ENCODE measurements at places on chromosomes 4 and X. TPM values are rescaled to one million over a fixed set of nuclear protein-coding genes. Genes with fewer than 3 reads are reported as not detected.

DNA sequence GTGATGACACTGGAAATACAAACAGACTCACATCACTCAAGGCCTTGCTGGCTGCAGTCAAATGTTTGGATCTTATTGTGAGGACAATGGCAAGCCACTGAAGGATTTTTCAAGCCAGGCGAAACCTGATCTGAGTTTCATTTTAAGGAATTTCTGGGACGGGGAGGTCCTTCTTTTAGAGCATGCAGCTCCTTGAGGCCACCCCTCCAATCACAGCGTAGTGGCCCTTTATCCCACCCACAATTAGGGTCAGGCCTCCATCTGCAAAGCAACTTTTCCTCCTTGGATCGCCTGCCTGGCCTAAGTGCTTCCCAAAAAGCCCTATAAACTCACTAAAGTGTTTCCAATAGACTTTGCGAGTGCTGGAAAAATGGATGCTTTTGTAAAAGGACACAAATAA is 115.5 kb downstream of the EFHC2 start:
- DNase-seq, result no peak
- no peaks in the 10 kb centered on the region for H3K36me3 ChIP-seq
- peaks cover 1% of the 10 kb centered on the region for H3K27me3 ChIP-seq

GRCh38 chr4:23114538-23114937 is 421.8 kb downstream of the GBA3 start:
- H3K27ac ChIP-seq, result no peak overlapping the region
- no peak overlapping the region for H3K4me3 ChIP-seq
- H3K36me3 ChIP-seq, result no peaks in the 10 kb centered on the region
- H3K27me3 ChIP-seq, result no peaks in the 10 kb centered on the region

- no peaks in the 10 kb centered on the region for H3K36me3 ChIP-seq
- no peaks in the 10 kb centered on the region for H3K27me3 ChIP-seq
- no peak overlapping the region for H3K27ac ChIP-seq
- no peak for DNase-seq
These were observed 80.6 kb downstream of the VCX2 start for GRCh38 chrX:8090482-8090881.

DNA sequence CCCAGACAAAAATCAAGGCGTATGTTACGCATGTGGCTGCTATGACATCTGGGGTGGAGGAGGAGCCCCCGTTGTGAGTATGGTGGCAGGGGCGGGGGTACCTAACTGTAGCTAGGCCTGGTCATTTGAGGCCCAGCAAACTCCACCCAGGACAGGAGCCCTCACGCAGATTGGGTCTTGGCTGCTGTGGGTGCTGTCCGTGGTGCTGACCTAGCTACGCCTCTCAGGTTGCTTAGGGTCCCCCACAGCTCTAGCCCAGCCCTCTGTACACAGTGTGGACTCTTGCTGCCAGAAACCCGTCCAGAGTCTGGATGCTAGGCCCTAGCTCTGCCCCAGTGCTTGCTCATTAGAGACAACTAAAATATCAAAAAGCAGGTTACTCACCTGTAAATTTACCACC is 146.7 kb upstream of the PSAPL1 start:
- H3K4me1 ChIP-seq, result no peaks in the 10 kb centered on the region
- H3K27ac ChIP-seq, result no peak overlapping the region
- H3K4me3 ChIP-seq, result no peak overlapping the region
- no peaks in the 10 kb centered on the region for H3K36me3 ChIP-seq
- DNase-seq, result no peak
- no peaks in the 10 kb centered on the region for H3K27me3 ChIP-seq

DNA sequence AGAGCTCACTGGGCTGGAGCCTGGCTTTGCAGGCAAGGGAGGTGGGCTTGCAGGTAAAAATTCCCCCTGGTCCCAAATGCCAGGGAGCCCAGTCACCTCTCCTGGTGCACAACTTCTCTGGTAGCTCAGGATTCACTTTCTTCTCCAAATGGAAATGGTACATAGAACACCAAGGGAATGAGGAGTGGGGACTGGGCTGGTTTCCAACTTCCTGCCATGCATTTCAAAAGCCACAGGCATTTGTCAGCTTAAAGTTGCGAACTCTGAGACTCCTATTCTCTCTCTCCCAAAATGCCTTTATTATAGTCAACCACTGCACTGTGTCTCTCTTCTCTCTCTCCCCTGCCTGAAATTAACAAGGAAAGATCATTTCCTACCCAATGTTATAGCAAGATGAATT is 177.3 kb downstream of the GRIA3 start:
- no peak for DNase-seq
- H3K4me1 ChIP-seq, result no peaks in the 10 kb centered on the region
- H3K27ac ChIP-seq, result no peak overlapping the region
- no peak overlapping the region for H3K4me3 ChIP-seq

DNA sequence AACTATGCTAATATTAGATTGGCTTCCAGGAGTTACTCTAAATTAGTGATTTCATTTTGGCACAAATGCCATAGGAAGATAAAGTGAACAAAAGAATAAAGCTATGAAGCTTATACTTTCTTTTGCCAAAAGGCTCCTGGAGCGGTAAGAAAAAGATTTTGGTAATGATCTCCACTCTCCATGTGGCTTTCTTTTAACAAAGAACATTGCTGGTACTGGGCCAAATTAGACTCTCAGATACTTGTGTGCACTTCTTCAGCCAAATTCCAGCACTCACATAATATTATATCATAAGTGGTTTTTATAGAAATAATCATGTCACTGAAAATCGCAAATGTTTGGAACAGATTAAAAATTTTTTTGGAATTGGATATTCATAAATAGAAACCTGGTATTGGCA is 142.4 kb upstream of the FGF13 start:
- DNase-seq, result no peak
- no peaks in the 10 kb centered on the region for H3K27me3 ChIP-seq
- H3K27ac ChIP-seq, result no peak overlapping the region
- H3K36me3 ChIP-seq, result no peaks in the 10 kb centered on the region

DNA sequence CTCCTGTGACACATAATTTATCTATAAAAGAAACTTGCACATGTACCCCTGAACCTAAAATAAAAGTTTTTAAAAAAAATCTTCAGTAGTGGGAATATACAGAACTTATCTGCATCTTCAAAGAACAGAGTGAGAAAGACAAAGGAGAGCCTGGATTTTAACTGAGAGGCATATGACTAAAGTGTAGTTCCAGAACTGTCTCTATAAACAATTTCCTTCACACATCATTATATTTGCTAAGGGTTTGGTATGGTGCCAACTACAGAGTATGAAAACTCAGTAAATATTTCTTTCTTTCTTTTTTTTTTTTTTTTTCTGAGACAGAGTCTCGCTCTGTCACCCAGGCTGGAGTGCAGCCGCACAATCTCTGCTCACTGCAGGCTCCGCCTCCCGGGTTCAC is 49.9 kb upstream of the NFKB1 start:
- no peaks in the 10 kb centered on the region for H3K27me3 ChIP-seq
- peaks cover 21% of the 10 kb centered on the region for H3K4me1 ChIP-seq
- H3K4me3 ChIP-seq, result no peak overlapping the region
- no peak overlapping the region for H3K27ac ChIP-seq
- no peaks in the 10 kb centered on the region for H3K36me3 ChIP-seq
- no peak for DNase-seq

GRCh38 chr4:95546221-95546620 is 2.6 kb downstream of the UNC5C start:
- no peaks in the 10 kb centered on the region for H3K36me3 ChIP-seq
- H3K4me1 ChIP-seq, result peaks cover 12% of the 10 kb centered on the region
- no peak overlapping the region for H3K4me3 ChIP-seq
- no peak for DNase-seq
- no peak overlapping the region for H3K27ac ChIP-seq

The TBC1D9 gene
- 37.9 TPM for total RNA-seq

The YY2 gene
- 2.3 TPM for total RNA-seq

The CAPN6 gene
- total RNA-seq, result not detected

The PTPN13 gene
- 0.12 TPM for total RNA-seq

The MMRN1 gene
- 0.16 TPM for total RNA-seq

The ASB5 gene
- total RNA-seq, result not detected

The CSN1S1 gene
- total RNA-seq, result not detected

The HSFX4 gene
- total RNA-seq, result not detected

The LIMCH1 gene
- total RNA-seq, result not detected

The PRAF2 gene
- total RNA-seq, result 10.6 TPM

Data from activated B cell treated with CpG ODN at 0.5 μM for 24 hours (primary cell).